CD4-positive, alpha-beta T cell treated with Interleukin-6 at 100 ng/mL for 8 hours (primary cell): ENCODE measurements at places on chromosomes 6 and 20.
A peak's percentile ranks its signal among the peaks of the same experiment; 100 is the strongest.

GRCh38 chr6:20866036-20866435 is 331.8 kb downstream of the CDKAL1 start:
- DNase-seq = no peak

GRCh38 chr6:56280126-56280525 is 32.7 kb upstream of the COL21A1 start:
- DNase-seq = no peak

GRCh38 chr6:16162003-16162402 is 33.1 kb downstream of the MYLIP start:
- DNase-seq = no peak

- DNase-seq = peak; percentile 41
These were observed 62.6 kb downstream of the GINS1 start for GRCh38 chr20:25470045-25470444.

DNA sequence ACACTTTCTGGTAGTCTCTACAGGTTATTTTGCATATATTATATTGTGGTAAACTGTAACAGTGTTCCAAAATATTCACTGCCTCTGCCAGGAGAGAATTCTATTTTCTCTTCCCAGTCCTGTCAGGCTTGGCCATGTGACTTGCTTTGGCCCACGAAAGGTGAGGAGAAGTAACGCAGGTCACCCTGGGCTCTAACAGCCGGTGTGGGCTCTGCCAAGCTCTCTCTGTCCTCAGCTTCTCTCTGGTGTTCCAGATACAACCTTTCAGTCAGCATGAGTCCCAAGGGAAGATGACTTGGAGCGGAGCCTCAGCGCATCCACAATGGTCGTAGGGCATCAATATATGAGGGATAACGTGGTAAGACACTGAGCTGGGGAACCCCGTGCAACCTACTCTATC is 113.0 kb upstream of the RREB1 start:
- no peak for DNase-seq

- DNase-seq = no peak
These were observed 7.2 kb downstream of the ACSS1 start for GRCh38 chr20:25050501-25051350.

- no peak for DNase-seq
These were observed 145.4 kb downstream of the FOXA2 start for GRCh38 chr20:22438926-22439325.

GRCh38 chr6:113842165-113842564 is 15.0 kb upstream of the MARCKS start:
- no peak for DNase-seq

DNA sequence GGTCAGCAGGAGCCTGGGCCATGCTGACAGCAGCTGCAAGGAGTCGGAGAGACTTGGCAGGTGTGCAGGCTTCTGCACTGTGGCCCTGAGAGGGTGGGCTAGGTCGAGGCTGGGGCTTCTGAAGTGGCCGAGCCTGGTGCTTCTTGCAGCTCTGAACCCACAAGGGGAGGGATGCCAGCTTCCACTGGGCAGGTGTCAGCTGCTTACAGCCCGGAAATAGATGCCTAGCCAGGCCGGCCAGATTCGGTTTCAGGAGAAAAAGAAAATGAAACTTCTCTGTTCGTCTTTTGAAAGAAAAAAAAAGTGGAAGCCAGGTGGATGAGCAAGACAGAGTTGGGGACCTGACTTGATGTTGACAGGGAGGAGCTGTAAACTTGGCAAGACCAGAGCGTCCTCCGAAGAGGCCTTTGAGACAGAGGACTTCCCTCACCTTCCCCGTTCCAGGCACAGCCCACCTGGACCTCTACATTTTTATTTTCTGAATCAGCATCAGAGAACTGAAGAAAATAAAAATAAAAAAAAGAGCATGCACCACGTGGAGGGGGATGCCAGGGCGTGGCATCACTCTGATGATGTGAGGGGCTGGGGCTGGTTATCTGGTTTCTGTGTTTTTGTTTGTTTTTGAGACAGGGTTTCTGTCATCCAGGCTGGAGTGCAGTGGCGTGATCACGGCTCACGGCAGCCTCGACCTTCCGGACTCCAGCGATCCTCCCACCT is at the start of gene ZBP1:
Gene ZBP1 (minus strand): TSS at position 153 of the 717 bp plus-strand sequence. CDS start 131 bp downstream, at position 22.
- peak; percentile 67 for DNase-seq

DNA sequence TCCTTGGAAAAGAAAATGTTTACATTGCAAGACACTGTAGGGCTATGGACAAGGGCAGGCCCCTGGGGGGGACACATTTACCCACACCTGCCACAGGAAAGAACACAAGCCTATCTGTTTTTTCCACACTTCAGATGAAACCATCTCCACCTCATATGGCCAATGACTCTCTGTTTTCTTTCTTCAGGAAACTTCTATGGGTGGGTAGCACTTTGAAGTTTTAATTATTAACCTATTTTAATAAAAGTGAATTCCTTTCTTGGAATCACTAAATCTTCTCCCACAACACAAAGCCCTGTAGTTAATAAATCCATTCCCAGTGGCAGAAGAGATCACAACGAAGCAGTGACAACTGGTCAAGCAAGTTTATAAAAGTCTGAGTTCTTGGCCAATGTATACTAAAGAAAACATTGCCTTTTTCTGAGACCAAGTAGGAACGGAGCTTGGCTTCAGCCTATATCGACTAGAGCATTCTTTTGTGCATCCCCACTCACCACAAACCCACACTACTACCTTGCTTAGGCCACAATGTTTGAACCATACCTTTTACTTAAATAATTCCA is 125.1 kb upstream of the CARMIL1 start:
- no peak for DNase-seq

GRCh38 chr6:45677381-45678284 is 299.9 kb upstream of the SUPT3H start:
- DNase-seq = peak; percentile 55

DNA sequence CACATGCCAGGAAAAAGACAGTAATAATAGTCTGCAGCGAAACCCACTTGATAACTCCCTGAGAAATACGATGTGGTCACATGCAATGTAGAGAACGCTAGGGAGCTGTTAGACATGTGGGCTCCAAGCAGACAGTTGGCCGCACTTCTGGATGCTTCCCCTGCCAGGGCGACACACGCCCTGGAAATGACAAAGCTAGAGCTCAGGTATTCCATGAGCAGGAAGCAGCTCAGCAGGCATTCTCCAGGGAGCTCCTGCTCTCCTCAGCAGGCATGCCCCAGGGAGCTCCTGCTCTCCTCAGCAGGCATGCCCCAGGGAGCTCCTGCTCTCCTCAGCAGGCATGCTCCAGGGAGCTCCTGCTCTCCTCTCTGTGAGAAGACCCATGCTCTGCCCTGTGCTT is 52.4 kb upstream of the NXT1 start:
- no peak for DNase-seq

GRCh38 chr20:54431156-54431944 is 44.0 kb upstream of the DOK5 start:
- no peak for DNase-seq

GRCh38 chr20:13183005-13183404 is 38.1 kb upstream of the ISM1 start:
- no peak for DNase-seq

GRCh38 chr6:93779086-93779841 is 359.9 kb upstream of the EPHA7 start:
- DNase-seq = no peak

- no peak for DNase-seq
These were observed 44.2 kb upstream of the NR2E1 start for GRCh38 chr6:108121612-108122011.

GRCh38 chr6:89313006-89313405 is 2.1 kb downstream of the GABRR2 start:
- no peak for DNase-seq

GRCh38 chr6:33668914-33669313 is 42.6 kb downstream of the UQCC2 start:
- DNase-seq = peak; percentile 70
